ENCODE measurements at places on chromosomes 16 and 17.

GRCh38 chr17:57817299-57817698, 32.5 kb downstream of the MRPS23 start:
- no peak for DNase-seq

DNA sequence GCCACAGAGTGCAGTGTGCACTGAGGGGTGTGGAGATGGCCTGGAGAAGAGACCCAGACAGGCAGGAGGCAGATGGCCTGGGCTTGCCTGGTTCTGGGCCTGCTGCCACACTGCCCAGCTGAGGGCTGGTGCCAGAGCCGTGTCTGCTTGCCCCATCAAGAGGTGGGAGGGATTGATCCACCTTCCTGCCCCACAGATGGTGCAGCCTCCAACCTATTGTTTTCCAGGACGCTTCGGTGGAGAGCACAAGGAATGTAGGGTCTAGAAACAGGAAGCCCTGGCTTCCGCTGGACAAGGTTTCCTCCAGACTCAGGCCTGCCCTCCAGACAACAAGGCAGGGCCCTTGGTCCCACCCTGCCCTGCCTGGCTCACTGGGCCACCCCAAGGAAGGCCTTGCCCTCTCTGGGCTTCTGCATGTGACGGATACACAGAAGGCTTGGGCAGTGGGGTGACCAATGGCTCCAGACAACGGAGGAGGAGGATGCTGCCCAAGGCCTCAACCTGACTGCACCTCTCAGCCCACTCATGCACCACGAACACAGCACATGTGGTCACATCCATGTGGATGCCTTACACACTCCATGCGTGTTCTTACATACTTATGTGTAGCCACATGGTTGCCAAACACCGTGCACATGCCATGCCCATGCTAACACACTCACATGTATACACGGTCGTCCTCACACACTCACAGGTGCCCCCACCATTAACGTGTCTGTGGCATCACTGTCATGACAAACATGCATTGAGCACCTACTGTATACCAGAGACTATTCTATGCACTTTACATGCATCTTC, 6.5 kb upstream of the CDH5 start:
- no peak for DNase-seq

GRCh38 chr17:11493936-11494335, 104.3 kb upstream of the DNAH9 start:
- no peak for DNase-seq

- no peak for DNase-seq
Measured at GRCh38 chr17:3738562-3739295, 15.0 kb downstream of the HASPIN start.

GRCh38 chr16:52697971-52698370, 151.0 kb upstream of the TOX3 start:
- no peak for DNase-seq

GRCh38 chr17:80409626-80410025, 5.3 kb upstream of the ENDOV start:
- no peak for DNase-seq

GRCh38 chr17:15662681-15663080, 21.4 kb downstream of the TRIM16 start:
- no peak for DNase-seq

DNA sequence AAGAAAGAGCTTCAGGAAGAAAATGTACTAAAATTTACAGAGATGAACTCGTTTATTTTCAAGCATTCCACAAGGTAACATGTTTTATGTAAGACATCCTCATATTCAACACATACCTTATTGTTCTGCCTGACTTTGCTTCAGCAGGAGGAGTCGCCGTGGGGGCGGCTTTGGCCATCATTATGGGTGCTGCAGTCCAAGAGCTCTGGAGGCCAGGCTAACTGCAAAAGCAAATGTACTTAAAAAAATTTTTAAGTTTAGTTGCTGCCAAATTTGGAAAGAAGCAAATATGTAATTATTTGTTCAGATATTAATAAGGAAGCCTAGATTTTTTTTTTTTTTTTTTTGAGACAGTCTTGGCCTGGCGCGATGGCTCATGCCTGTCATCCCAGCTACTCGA, 4.1 kb upstream of the SPG7 start:
- DNase-seq = no peak

Measured in fibroblast of the conjunctiva (primary cell).